ENCODE measurements at places on chromosomes 11 and 22.

GRCh38 chr11:606245-606644 is 9.5 kb downstream of the IRF7 start:
- no peak for DNase-seq

GRCh38 chr11:69398529-69399492 is 82.7 kb upstream of the LINC01488 start:
- DNase-seq = no peak

DNA sequence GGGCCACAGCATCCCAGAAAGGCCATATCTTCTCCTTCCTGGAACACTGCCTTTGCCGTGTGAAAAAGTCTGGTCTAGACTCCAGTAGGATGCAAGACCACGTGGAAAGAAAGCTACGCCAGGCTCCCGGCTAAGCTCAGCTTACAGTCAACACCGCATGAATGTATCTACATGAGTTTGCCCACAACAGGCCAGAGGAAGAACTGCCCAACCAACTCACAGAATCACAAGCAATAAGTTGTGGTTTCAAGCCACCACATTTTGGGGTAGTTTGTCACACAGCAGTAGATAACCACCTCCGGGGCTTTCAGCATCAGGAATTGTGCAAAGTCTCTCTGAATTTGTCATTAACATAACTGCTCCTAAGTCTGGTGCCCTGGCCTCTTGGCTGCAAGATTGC is 27.3 kb downstream of the HSPA8 start:
- DNase-seq = peak; percentile 8

- no peak for DNase-seq
Observed at GRCh38 chr11:126080161-126080941, 17.7 kb upstream of the CDON start.

- no peak for DNase-seq
Observed at GRCh38 chr22:50261615-50262459, at the start of gene MAPK12. MAPK12 (minus strand) TSS chr22:50261683; CDS start chr22:50261509, 174 bp downstream.

GRCh38 chr22:45579306-45579705 is 76.6 kb downstream of the FBLN1 start:
- DNase-seq = no peak

DNA sequence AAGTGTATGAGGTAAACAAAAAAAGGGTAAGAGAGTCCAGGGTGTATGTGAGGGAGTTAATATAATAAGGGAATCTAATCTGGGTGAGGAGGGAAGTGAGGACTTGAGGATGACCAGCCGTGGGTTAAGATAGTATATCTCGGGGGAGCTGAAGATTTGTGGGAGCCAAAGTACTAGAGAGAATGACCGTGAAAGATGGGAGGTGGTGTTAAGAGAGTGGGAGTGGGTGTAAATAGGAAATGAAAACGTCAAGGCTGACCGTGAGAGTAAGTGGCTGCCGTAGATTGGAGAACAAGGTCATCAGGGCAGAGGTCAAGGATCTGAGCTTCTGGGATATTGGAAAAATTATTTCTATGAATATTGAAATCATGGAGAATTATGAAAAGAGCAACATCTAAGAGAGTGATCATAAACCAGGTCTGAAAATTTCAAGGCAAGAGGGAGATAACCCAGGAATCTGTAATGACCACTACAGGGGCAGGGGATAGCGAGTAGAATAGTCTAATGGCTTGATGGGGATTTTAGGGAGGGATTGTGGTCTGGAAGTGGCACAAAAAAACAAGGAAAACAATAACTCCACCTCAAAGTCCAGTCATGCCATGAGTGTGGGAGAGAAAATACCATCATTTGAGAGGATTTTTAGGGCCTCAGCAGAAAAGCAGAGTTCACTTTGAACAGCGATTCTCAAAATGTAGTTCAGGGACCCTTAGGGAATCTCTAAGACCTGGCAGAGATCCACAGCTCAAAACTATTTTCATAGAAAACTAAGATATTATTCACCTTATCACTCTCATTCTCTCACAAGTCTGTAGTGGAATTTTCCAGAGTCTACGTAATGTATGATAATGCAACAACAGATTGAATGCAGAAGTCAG is 72.0 kb downstream of the PRR5L start:
- DNase-seq = no peak

DNA sequence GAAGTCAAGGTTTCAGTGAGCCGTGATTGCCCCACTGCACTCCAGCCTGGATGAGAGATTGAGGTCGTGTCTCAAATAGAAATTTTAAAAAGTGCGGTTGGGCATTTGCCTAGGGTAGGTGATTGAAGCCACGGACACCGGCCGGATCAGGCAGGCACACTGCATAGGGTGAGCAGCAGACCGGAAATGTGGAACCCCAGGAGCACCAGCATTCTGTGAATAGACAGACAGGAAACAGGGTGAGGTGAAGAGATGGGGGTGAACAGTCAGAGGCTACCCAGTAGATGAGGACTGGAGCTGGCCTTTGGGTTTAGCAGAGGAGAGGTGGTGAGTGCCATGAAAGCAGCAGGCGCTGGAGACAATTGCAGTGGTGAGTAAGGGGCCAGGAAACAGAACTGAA is 43.5 kb downstream of the PPFIA1 start:
- DNase-seq = peak; percentile 25

- DNase-seq = no peak
Observed at GRCh38 chr11:767238-767637, 10.0 kb downstream of the GATD1 start.

DNA sequence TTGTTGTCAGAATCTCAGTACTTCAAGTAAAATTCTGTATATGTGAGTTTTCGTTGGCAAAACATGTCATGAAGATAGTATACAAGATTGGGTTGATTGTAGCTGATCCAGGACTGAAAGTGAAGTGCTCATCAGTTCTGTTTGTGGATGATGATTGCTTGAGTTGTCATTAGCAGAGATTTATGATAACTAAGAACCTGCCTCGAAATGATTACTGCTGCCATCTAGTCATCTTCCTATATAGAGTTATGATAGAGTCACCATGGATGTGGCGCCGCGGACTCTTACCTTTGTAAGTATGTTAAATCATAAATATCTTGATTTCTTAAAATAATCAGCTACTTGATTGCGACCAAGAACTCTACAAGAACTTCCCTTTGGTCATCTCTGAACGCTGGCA is 27.9 kb upstream of the MYO18B start:
- DNase-seq = no peak
